ENCODE measurements at places on chromosomes 7 and 10.

DNA sequence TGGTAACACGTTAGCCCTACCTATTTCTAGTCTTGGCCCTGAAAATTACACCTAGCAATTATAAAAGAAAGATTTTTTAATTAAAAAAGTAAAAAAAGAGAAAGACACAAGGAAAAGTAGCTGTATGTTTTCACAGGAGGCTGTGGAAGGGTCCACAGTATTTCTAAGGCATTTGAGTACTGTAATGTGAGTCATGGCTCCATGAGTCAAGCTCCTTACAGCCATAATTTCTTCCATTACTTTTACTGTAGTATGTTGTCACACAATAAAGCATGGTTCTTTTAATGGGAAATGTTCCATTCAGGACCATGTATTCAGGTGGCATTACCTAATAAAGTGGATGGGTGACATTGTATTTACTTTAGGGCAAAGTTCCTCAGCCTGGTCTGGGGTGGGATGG is 113.4 kb downstream of the GPR37 start:
- no peak for DNase-seq

GRCh38 chr10:106296750-106297392 is 867.6 kb downstream of the SORCS1 start:
- peak; percentile 8 for DNase-seq

DNA sequence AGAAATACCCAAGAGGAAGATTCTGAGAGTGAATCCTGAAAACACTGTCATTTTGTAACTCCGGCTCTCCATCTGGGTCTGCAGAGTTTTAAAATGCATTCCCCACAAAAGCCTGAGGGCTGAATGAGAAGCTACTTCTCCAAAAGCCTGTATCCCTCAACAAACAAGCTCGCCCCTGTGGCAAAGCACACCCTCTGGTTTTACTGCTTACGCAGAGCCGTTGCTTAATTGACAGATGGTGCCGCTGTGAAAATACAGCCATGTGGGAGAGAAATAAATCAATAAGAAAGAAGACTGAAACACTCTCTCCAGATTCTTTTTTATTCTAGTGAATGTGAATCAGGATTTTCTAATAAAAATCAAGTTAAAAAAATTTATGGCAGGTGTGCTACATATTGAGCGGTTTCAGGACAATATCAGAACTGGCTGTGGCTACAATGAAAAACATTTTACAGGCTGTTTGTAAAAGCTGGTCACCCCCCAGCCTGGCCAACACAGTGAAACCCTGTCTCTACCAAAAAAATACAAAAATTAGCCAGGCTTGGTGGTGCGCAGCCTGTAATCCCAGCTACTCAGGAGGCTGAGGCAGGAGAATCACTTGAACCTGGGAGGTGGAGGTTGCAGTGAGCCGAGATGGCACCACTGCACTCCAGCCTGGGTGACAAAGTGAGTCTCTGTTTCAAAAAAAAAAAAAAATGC is 32.5 kb downstream of the C7orf33 start:
- DNase-seq: peak; percentile 90

DNA sequence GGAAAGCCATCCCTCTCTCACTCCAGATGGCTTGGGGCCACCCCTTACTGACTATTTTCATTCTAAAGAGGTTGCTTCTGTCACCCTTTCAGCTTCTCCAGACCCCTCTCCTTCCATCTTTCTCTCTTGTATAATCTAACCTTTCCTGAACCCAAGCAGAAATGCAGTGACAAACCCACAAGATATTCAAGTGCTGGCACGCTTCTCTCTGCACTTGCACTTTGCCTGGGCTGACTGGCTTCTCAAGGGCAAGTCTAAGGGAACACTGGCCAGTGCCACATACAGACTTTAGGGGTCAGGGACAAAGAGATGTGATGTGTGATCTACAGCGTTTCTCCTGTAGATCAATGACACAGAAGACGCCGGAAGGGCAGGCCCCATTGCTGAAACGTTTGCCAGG is 150.4 kb upstream of the LANCL2 start:
- DNase-seq: no peak

- DNase-seq: no peak
Measured at GRCh38 chr10:43361547-43362190, 9.8 kb upstream of the FXYD4 start.

DNA sequence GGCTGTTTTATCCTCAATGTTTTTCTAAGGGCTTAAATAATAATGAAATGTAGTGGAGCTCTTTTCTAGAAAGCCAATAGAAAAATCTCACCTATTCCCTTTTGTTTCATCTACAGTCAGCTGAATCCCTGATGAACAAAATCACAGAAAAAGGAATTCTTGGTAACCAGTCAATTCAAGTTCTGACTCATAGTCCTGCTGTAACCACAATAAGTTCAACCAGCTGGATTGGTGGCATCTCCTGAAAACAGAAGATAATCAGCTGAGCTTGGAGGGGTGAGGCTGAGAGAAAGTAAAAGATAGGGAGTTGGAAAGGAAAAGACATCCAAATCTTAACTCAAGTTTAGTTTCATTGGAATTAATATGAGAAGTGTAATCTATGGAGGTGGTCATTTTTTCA is 772.1 kb downstream of the CCSER2 start:
- DNase-seq: no peak

DNA sequence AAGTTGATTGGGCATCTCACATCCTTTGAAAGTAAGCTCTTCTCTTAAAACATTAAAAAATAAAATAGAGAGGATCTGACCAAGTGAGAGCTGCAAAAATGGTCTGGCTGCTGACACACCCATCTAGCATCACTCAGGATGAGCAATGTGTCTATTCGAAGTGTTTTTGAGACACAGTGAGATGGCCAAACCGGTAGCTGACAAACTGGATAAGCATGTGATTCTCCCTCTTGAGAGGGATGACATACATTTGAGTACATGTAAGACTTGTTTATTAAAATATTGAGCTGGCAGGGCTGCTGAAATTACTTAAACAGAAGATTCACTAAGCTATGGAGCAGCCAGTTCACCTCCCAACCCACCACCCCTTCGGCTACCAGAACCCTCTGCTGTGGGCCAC is 333.9 kb downstream of the ADRA2A start:
- no peak for DNase-seq

GRCh38 chr7:47451851-47452205 is 130.1 kb downstream of the TNS3 start:
- no peak for DNase-seq

GRCh38 chr10:62024026-62024701 is 122.7 kb downstream of the ARID5B start:
- DNase-seq: no peak

- no peak for DNase-seq
Measured at GRCh38 chr7:154336295-154336694, 284.1 kb downstream of the DPP6 start.

DNA sequence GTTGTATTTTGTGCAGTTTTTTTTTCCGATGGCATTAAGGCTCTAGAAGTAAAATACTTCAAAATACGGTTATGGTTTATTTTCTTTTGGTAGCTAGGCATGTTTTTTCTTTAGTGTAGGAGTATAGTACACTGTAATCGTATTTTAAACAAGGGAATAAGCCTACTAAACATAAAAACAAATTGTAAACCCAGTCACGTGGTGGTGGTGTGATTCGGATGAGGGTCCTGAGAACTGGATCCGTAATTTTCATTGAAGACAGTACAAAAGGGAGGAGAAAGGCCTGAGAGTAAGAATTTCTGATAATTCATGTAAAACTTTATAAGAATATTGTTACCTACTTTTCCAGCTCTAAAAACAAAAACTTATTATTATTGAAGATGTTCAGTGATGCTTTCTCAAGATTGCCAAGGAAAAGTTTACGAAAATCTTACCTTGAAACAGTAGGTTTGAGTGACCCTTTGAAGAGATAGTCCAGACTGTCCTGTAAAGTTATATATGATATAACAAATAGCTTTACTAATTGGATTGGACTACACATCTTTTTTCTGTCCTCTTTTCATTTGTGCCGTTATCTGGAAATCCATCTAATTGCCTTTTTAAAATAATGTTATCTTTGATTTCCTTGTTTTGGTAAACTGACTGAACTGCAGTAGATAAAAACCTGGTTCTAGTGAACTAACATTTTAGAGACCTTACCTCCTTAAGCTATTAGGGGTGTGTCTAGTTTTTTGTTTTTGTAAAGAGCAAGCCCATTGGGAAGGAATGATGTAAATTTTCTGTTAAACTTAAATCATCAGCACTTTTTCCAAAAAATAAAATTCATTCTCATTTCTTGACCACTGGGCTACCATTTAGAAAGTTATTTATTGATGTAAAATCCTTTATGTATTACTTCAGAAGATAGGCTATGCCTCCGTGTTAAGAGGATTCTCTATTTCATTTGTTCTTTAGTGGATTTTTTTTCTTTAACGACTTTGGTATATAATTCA is 1.0 kb upstream of the PBLD start:
- no peak for DNase-seq

DNA sequence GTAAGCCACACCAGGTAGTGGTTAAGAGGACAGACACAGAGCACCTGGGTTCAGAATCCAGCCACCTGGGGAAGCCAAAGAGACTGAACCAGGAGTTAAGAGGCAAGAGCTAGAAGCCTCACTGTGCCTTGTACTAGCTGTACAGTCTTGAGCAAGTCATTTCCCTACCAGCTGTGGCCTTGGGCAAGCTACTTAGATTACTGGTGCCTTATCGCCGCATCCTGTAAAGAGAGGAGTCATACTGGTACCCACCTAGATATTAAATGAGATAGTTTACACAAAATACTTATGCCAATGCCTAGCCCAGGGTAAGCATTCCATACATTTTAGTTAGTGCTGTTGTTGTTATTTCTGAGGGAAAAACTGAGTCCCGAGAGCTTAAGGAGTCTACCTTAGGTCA is 47.7 kb downstream of the HABP2 start:
- no peak for DNase-seq

- no peak for DNase-seq
Measured at GRCh38 chr10:126663328-126663727, 7.2 kb downstream of the C10orf90 start.

GRCh38 chr10:132960631-132961419 is 18.5 kb upstream of the CFAP46 start:
- DNase-seq: no peak

DNA sequence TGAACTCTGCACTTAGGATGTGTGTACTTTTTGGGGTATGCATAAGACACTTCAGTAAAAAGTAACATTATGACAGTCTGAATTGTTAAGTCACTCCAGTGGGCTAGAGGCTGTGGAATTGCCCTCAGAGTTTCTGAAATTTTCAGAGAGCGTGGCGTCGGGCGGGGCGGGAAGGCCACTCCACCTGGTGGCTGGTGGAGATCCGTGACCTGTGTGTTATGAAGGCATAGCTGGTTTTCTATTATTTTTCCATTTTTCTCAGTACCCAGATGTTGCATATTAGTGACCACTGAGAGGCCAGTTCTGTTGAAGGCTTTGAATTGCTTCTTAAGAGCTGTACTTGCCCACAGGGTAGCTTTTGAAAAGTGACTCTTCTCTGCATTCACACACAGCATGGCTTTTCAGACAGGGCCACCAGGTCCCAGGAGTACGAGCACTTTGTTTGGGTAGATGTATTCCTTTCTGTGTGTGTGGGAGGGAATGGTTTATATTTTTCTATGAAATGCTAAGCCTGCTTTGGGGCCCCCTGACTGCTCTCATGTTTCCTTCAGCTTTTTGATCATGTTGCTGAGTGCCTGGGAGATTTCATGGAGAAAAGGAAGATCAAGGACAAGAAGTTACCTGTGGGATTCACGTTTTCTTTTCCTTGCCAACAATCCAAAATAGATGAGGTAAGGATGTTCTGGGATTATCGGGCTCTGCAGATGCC is 52.3 kb downstream of the TACR2 start:
- no peak for DNase-seq

DNA sequence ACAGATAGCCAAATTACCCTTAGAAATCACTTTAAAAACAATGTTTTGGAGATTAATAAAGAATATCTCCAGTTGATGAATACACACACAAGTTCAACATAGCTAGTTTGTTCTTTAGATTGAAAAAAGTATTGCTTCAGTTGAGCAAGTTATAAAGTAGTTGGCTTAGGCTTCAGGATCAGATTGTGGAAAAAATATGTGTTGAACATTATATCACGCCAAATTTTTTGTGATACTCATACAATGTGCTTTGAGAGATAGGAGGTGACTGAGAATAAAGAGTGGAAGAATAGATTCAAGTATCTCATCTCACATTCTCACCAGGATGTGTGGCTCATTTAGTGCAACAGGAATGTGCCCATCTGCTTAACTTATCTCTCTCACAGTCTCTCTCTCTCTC is 553.3 kb downstream of the HTR7 start:
- DNase-seq: no peak

GRCh38 chr7:8444468-8444769 is 11.0 kb downstream of the NXPH1 start:
- no peak for DNase-seq

- no peak for DNase-seq
Measured at GRCh38 chr7:6290319-6290741, 17.9 kb upstream of the CYTH3 start.

DNA sequence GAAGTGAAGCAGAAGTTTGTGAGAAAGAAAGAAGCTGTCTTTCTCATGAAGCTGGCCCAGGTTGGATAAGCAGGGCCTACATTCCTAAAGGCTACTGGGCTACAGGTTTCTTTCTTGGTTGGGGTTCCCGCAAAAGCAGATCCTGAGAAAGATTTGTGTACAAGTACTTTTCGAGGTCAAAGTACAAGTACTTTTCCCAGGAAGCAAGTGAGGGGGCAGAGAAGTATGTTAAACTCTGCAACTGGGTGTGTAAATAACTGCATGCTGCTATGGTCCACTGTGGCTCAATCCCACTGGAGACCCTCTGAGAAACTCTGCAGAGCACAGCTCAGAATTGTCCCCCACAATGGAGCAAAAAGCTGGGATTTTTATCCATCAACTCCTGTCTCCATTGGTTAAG is 28.7 kb downstream of the LSM5 start:
- no peak for DNase-seq

DNA sequence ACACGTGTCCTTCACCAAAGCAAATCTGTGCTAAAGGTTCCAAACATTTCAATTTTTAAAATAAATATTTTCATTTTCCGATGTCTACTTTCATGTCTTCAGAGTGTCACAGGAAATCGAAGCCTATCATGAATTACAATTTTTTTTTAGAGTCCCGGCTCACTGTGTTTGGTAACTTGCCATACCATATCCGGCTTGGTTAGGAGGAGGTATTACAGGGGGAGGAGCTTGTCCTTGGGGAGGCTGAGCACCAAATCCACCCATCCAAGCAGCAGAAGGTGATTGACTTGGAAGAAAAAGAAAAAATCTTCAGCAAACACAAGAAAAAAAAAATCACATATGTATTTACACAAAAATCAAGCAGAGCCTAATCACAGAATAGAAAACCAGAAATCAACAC is 21.3 kb downstream of the TIAL1 start:
- DNase-seq: no peak

GRCh38 chr10:33600381-33600780 is 265.9 kb upstream of the NRP1 start:
- DNase-seq: no peak

Measured in NCI-H1417 (cell line).